ENCODE measurements at places on chromosomes 11 and 22.

GRCh38 chr11:16763746-16764145 lies 25.3 kb downstream of the C11orf58 start:
- DNase-seq, result no peak

DNA sequence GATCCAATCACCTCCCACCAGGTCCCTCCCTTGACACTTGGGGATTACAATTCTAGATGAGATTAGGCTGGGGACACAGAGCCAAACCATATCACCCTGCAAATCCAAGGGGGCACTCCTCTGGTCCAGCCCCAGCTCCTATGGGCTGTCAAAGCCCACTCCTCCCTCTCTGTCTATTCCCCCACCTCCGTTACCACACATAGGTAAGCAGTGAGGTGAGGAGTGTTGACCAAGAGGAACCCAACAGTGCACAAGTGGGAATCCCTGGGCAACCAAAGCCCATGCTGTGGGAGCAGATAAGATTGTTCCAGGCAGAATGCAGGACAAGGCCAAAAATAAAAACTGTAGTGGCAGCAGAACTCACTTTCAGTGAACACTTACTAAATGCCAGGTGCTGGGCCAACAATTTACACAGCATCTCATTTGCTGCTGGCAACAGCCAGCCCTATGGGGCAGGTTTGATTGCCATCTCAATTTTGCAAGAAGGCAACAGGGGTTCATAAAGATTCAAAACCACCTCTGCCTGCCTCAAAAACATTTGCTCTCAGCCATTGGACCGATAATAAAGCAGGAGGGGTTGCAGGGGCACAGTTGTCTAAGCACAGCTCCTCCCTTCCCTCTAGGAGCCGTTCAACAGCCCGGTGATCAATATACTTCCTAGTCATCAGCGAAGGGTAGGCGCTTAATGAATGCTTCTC lies 8.9 kb downstream of the SDF2L1 start:
- no peak for DNase-seq

- DNase-seq, result no peak
Observed at GRCh38 chr11:123543797-123544196, 110.6 kb downstream of the SCN3B start.

GRCh38 chr11:35375332-35376117 lies 43.8 kb downstream of the SLC1A2 start:
- DNase-seq, result no peak

DNA sequence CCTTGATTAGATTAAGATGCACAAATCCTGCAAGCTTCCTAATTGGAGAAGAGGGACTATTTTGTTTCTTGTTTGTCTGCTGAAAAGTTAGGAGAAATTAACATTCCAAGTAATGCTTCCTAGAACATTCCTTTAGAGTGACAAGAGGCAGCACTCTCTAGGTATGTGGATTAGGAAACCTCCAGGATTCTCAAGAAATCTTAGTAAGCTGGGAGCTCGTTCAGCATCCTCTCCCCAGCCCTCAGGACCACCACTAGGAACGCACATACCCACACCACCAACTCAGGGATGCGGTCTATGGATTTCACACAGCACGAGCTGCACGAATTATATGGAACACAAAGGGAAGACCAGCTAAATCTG lies 52.9 kb downstream of the NCAPD3 start:
- DNase-seq, result no peak

DNA sequence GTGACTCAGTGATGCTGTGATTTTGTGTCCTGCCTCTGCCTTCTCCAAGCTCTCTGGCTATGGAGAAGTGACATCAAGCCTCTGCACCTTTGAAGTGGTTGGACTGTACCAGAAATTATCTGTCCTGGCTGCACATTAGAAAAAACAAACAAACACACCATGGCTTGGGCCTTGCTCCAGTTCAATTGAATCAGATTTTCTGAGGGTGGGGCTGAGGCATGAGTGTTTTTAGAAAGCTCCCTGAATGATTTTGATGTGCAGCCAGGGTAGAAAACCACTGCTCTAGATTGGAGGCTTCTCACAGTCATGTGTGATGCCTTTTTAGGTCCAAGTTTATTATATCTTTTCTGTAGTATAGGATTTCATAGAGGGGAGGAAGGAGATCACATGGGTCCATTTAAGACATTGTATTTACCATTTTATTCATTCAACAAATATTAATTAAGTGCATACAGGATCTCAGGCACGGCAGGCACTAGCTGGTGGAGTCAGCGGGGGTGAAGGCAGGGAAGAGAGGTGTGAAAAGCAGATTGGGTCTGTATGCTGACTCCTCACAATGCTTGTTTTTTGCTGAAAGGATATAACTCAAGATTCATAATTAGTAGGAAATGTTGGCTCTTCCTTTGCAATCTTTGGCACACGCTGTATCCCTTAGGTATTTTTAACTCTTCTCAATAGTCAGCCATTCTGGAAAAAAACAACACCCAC lies 7.1 kb upstream of the VSTM5 start:
- DNase-seq, result no peak

DNA sequence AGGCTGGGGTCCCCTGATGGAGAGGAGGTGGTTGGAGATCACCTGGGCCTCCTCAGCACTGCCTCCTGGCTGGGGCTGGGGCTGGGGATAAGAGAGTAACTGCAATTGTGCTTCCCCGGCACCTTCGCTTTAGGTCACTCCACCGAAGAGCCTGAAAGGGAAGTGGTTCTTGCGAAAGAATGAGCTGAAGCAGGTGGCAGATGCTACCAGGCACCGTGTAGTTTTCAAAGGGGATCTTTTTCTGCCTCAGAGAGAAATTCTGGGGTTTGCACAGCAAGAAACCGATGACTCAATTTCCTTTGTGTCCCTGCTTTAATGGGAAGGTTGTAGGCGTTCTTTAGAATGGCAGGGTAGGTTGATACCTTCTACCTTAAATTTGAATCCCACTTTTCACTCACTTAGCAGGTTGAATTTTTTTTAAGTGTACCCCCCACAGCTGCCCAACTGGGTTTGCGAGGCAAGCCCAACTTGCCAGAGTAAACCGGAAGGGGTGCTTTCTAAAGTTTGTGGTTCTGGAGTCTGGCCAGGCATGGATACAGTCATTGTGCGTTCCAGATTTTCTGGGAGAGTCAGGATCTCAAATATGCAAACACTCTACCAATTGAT lies 5.3 kb downstream of the CD44 start:
- DNase-seq, result peak; percentile 39

GRCh38 chr11:86483610-86483939 lies 108.9 kb downstream of the CCDC81 start:
- DNase-seq, result no peak

DNA sequence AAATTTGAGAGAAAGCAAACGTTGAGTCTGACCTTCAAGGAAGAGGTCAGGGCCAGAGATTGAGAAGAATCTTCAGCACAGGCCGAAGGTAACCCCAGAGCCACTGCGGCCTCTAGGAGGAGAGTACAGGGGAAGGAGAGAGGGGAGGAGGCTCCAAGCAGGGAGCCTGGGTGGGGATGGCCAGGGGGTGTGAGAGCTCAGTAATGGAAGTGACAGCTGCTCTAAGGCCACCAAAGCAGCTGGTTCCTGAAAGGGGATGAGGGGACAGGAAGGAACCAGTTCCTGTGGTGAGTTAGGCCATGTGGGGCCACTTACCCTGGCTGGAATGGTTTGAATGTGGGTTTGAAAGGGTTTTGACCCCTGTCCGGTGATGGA lies 46.1 kb downstream of the PISD start:
- DNase-seq, result no peak

DNA sequence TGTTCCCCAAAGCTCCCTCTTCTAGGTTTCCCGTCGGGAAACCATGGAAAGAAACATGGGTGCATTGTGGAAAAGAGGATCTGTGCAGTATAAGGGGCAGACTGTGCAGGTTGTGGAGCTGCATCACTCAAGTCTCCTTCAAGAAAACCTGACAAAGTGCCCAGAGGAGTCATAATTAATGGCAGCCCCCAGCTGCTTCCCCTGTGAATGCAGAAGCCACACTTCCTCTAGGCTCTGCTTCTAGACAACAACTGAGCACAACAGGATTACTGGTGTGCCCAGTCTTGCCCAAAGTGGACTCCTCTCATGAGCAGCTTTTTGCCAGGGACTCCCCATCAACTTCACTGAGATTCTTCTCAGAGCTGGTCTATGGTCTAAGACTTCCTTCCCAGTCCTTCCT lies 42.6 kb upstream of the SCUBE2 start:
- no peak for DNase-seq

- no peak for DNase-seq
Observed at GRCh38 chr11:61694946-61695706, 14.9 kb downstream of the DAGLA start.

DNA sequence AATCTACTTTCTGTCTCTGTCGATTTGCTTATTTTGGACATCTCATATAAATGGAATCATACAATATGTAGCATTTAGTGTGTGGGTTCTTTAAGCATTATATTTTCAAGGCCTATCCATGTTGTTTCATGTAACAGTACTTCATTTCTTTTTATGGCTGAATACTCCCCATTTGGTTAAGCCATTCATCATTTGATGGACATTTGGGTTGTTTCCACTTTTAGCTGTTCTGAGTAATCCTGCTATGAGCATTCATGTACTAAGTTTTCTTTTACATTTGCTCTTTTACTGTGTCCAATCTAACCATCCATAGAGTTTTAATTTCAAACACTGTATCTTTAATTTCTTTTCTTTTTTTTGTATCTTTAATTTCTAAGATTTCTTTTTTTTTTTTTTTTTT lies 55.6 kb upstream of the SPTBN2 start:
- no peak for DNase-seq

- DNase-seq, result no peak
Observed at GRCh38 chr22:16854631-16855030, 29.4 kb upstream of the XKR3 start.

DNA sequence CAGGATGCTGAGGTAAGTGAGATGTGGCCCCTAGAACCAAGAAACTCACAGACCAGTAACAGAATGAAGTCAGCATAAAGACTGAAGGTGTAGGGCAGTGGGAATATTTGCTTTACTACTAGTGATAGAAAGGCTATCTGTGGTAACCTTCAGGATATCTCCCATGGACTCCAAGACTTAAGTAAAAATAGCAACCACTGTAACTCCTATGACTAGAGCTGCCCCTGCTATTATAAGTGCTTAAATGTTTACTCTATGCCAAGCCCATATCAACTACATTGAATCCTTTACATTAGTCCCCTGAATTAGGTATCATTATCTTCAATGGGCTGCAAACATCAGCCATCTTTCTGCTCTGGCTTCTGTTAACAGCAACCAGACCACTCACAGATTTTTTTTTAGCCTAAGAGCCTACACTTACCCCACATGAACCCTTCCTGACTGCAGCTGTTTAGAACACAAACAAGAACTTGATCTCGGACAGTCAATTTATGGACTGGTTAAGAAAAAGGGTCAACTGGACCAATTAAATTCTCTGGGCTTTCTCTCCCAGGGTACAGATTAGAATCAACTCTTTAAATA lies 335.1 kb upstream of the API5 start:
- DNase-seq, result no peak

DNA sequence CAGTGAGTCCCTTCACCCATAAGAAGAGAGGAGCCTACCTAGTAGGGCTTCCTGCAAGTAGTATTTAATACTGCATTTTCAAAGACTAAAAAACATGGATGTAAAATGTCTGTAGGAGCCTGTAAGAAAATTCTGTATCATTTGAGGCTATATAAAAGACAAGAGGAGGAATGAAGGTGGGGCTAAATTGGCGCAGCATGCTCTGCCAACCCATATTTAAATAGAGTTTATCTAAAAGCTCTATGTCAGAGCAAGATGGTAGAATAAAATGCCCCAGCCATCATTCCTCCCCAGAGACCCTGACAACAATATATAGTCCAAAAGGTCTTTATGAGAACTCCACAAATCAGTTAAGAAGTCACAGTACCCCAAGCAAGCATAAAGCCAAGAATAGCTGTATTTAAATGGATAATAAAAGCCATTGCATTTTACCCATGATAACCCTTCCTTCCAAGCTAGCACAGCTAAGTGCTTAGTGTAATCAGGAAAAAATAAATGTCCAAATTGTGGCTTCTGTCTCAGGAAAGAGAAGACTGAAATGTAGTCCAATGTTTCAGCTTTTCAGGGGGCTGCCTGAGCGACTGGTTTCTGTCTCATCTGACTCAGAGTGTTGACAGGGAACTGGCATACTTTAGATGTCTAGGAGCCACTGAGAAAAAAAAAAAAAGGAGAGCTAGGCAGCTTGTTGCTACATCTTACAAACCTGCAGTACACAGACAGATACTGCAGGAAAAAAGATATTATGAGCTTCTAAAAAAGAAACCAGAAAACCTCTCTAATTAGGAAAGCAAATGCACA lies 258.6 kb downstream of the METTL15 start:
- no peak for DNase-seq

All from activated T-helper 1 cell treated with anti-CD3 and anti-CD28 coated beads, Interleukin-2, amount 50 U/mL, for 16 hours (primary cell).